Activated T-cell treated with anti-CD3 and anti-CD28 coated beads for 1 hour (primary cell): ENCODE measurements at places on chromosomes 12 and 14.

GRCh38 chr12:34390171-34390841 is 368.0 kb downstream of the ALG10 start:
- DNase-seq, result no peak

GRCh38 chr14:36518031-36518585 is 1.9 kb downstream of the NKX2-1 start:
- no peak for DNase-seq

DNA sequence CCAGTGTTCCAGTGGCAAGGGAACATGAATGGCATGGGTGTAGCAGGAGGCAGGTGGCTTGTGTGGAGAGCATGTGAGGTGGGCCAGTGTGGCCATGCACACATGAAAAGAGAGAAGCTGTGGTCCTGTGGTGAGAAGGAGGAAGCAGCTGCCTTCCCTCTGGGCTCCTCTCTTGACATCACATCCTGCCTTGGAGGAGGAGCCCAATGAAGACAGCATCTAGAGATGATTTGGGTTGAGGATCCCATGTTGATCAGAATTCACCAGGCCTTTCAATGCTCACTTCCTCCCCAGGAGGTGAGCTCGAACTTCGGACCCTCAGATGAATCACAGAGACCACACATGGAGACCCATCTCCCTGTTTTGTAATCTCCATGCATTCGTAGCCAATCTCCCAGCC is 82.6 kb downstream of the LRRC74A start:
- no peak for DNase-seq

- DNase-seq, result no peak
Measured at GRCh38 chr14:51805541-51805940, 54.9 kb upstream of the GNG2 start.

DNA sequence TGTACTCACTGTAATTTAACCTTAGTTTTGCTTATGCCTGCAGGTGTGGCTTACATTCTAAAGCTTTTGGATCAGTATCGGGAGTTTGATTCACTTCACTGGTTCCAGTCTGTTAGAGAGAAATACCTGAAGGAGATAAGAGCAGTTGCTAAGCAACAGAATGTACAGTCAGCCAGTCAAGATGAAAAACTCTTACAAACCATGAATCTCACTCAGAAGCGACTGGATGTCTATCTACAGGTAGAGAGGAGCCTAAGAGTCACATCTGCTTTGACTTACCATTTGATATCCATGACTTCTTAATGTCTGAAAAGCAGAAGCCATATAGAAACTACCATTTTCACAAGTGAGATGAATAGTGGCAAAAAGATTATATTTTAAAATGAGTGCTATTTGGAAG is 56.5 kb downstream of the WASHC4 start:
- no peak for DNase-seq

DNA sequence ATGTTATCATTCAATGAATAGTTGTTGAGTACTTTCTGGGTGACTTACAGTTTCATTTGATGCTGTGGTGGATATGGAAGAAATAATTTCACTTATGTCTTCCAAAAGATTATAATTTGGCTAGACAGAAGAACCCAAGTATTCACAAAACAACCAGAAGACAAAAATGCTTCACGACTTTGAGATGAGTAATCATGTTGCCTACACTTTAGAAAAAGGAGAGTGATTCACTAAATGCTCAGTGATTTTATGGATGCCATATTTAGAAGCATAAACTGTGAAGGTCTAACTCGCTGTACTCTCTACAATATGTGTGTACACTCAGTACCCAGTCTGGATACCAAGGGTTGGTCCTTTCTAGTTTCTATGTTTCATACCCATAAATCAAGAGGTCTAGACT is 101.3 kb upstream of the E2F7 start:
- DNase-seq, result no peak

DNA sequence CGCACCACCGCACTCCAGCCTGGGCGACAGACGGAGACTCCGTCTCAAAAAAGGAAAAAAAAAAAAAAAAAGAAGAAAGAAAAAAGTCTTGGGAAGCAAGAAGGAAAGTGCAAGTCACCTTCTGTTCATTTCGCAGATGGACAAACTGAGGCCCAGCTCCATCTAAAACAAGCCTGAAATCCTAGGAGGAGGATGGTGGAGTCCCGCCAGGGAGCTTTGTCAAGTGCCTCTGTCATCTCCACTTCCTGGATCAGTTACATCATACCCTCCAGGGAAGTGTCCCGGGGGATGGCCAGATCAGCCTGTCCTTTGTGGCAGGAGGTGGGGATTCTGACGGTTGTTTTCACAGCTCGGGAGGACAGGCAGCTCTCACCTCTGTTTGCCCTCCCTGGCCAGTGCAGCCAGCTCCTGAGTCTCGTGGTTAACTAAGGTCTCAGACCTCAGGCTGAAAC is 8.7 kb upstream of the SDSL start:
- DNase-seq, result no peak

DNA sequence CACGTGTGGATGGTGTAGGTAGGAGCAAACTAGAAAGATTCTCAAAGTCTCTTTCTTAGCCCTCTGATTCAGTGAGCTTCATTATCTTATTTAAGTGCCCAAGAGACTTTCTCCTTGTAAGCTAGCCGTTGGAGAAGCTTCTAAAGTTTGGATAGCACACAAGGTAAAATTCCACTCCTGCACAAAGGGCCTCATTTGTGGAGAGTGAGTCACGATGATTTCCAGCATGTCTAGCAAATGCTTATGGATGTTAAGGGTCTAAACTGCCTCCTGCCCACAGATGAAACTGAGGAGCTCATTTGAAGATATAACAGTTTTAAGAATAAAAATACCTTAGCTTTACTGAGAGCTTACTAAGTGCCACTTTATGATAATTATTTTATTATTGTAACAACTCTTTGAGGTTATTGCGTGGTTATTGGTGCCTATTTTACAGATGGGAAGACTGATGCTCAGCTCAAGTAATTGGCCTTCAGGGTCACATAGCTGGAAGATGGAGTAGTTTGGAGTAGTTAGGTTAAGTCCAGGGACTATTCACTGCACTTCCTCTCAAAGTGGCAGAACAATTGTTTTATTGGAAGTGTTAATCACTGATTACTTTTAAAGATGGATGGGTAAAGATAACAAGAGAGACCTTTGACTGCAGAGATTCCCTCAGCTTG is 78.7 kb upstream of the HIF1A start:
- DNase-seq, result no peak

DNA sequence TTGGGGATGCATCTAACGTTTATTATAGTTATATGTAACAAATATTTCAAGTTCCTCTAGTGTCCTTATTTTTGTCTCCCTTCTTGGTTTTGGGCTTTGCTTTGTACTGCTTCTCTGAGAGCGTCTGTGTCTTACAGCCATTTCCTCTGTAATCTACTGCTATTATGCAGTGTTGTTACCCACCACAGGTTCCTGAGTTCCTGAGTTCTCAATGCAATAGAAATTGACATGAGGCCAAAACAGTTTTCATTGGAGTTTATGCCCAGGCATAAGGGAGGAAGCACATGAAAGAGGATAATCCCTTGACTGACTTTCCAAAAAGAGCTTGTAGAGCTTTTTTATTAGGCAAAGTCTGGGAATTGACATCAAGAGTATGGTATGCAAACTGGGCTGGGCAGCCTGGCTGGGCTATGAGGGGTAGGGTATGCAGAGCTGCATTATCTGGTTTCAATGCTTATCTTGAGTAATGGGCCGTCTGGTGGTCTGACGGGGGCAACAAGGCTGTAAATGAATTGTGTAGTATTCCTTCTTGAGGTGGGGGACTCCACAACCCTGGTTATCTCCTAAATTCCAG is 722.5 kb upstream of the ATXN7L3B start:
- no peak for DNase-seq
